ENCODE measurements at places on chromosomes 3 and 15. TPM values are rescaled to one million over a fixed set of nuclear protein-coding genes. Genes with fewer than 3 reads are reported as not detected.

The CYB561D2 gene
- total RNA-seq = 38.1 TPM

The TGM4 gene
- total RNA-seq = not detected

The SGO1 gene
- 15.5 TPM for total RNA-seq

The PP2D1 gene
- not detected for total RNA-seq

The FAM107A gene
- not detected for total RNA-seq

The MUSTN1 gene
- total RNA-seq = not detected

The WNT7A gene
- total RNA-seq = not detected

The DNAH12 gene
- 0.14 TPM for total RNA-seq

The CCR8 gene
- total RNA-seq = not detected

The NR2E3 gene
- total RNA-seq = 0.57 TPM

The AGBL1 gene
- total RNA-seq = not detected

The TRIM42 gene
- total RNA-seq = not detected

The ADAMTS9 gene
- 18.8 TPM for total RNA-seq

The CCK gene
- total RNA-seq = not detected

The THAP10 gene
- 1.8 TPM for total RNA-seq

The FBXW12 gene
- total RNA-seq = not detected

The PDZRN3 gene
- total RNA-seq = 15.3 TPM

The SLC51B gene
- total RNA-seq = not detected

The SPTBN5 gene
- total RNA-seq = 2.4 TPM

The IL17RD gene
- 0.44 TPM for total RNA-seq

The LDHAL6B gene
- total RNA-seq = not detected

The SLC28A1 gene
- not detected for total RNA-seq

The HTR3E gene
- not detected for total RNA-seq

The ARGFX gene
- total RNA-seq = not detected

The ATP13A5 gene
- not detected for total RNA-seq

The MINAR1 gene
- 0.66 TPM for total RNA-seq

The CHAC1 gene
- total RNA-seq = 143 TPM

The TAGLN3 gene
- total RNA-seq = not detected

The NOP10 gene
- 266 TPM for total RNA-seq

The ASB14 gene
- not detected for total RNA-seq

The IL20RB gene
- total RNA-seq = 2.0 TPM

The DENND4A gene
- 22.5 TPM for total RNA-seq

The UQCC5 gene
- 7.3 TPM for total RNA-seq

The PLCB2 gene
- 0.72 TPM for total RNA-seq

The PLSCR5 gene
- not detected for total RNA-seq

The AMOTL2 gene
- total RNA-seq = 87.1 TPM

The LIPH gene
- total RNA-seq = 0.14 TPM

Data from placental pericyte (primary cell).